Inflammatory macrophage treated with lipopolysaccharide for 4 hours (primary cell): ENCODE measurements at places on chromosomes 16 and 17.

DNA sequence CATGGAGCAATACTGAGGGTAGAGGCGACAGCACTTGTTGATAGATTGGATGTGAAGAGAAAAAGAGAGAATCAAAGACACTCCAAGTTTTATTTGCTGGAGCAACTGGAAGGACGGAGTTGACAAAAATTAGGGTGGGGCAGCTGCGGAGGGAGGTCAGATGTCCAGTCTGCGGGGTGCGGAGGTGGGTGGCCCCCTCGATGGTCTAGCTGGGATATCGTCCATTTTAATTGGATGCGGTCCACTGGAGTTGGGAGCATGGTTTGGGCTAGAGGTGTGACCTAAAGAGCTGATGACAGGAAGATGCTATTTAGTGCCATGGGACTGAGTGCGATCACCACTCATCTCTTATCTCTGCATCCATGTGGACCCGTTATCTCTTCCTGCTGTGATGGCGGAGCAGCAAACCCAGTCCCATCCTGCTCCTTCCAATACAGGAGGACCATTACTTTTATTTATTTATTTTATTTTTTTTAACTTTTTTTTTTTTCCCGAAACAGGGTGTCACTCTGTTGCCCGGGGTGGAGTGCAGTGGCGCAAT is 48.3 kb upstream of the CBX4 start:
- no peak for DNase-seq

DNA sequence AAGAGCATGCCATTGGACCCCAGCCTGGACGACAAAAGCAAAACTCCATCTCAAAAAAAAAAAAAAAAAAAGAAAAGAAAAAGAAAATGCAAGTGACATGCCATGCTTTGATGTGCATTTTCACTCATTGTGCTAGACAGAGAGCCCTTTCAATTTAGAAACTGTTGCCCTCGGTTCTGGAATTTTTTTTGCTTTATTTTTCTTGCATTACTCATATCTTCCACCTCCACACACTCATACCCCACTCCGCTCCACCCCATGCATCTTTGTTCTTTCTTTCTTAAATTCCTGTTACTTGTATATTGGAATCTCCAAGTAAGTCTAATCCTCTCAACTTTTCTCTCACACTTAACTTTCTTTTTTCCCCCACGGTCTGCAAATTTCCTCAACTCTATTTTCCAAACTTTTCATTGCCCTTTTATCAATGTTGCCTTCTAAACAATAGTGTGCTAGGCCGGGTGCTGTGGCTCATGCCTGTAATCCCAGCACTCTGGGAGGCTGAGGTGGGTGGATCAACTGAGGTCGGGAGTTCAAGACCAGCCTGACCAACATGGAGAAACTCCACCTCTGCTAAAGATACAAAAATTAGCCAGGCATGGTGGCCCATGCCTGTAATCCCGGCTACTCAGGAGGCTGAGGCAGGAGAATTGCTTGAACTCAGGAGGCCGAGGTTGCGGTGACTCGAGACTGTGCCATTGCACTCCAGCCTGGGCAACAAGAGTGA is 16.8 kb upstream of the SUZ12 start:
- no peak for DNase-seq

DNA sequence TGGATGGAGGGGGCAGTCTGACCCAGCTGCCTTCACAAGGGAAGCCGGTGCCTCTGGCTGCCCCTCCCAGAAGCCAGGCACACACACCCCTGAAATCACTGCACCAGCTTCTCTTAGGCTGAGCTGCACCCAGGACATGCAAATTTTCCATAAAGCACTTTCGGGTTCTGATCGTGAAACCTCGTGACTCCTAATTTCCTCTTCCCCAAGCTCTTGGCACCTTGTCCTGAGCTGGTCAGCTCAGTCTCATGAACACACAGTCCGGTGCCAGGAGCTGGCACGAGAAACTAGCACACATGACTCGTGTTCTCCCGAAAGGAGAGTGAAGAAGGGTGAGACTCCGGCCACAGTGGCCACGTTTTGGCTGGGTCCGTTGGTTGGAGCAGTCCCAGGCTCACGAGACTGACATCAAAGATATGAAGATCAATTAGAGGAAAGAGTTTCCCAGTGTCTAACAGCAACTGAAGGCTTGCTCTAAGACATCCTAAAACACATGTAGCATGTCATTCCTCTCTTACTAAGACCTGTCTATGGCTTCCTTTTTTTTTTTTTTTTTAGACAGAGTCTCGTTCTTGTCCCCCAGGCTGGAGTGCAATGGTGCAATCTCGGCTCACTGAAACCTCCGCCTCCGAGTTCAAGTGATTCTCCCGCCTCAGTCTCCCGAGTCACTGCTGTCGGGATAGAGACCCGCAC is 9.2 kb upstream of the ABR start:
- DNase-seq, result peak; percentile 92

DNA sequence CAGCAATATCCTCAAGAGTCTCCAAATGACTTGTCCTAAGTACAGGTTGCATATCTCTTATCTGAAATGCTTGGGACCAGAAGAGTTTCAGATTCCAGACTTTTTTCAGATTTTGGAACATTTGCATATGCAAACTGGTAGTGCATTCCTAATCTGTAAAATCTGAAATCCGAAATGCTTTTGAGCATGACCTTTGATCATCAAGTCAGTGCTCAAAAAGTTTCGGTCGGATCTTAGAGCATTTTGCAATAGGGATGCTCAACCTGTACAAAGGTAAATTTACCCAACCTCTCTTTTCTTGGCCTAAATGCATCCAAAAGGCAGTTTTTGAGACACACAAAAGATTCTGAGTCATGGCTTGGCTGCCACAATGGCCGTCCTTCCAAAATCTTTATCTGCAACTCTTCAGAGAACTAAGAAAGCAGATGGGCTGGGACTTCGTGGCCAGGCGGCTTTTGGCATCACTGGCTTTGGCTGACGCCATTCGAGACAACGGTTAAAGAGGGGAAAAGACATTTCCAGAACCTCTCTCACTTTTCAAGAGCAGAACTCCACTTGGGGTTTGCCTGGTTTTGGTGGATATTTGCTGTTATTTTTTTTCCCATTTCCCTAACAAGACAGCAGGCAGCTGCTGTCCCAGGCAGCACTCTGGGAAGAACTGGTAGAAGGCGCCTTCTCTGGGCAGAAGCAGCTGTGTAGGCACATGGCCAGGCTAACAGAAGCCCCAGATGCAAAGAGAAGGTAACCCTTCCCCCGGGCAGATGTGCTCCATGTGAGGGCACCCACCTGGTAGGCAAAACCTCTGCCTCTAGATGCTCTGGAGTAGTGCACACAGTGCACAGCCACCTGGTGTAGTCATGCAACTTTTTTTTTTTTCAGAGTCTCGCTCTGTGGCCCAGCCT is 8.9 kb downstream of the CPPED1 start:
- no peak for DNase-seq

DNA sequence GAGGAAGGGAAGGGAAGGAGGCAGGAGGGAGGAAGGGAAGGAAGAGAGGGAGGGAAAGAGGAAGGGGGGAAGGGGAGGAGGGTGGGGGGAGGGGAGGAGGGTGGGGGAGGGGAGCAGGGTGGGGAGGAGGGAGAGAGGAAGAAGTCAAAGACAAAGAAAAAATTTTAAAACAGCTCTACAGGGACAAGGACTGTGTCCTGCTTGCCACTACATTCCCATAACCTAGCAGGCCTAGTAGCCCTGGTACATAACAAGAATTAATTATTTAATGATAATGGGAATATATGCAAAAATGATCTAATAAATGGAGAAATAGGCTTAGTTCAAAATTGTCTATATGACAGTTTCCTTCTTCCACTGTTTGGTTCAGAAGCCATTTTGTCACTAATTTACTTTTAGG is 47.6 kb upstream of the NOG start:
- DNase-seq, result no peak

DNA sequence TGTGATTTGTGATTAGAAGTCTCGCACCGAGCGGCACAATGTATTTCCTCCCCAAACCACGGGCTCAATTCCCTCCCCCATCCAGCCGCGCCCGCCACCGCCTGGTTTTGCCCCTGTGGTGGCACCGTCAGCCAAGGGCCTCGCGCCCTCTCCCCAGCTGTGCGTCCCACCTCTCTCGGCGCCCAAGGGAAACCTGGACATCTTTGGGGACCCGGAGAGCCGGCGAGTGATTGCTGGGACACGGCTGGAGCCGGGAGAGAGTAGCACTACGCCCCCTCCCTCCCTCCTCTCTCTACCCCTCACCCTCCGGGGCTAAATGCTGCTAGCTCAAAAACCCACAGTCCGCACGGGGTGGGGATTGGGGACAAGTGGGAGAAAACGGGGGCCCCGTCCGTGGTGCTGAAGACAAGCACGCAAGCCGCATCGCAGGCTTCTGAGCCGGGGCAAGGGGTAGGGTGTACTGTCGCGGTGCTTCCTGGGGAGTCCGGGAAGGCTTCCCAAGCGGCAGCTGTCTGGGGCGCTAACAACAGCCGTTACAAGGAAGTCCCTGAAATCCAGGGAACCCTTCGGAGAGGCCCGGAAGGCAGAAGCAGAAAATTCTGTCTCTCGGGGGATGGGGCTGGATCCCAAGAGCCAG is 1.4 kb downstream of the CBLN1 start:
- DNase-seq, result no peak

DNA sequence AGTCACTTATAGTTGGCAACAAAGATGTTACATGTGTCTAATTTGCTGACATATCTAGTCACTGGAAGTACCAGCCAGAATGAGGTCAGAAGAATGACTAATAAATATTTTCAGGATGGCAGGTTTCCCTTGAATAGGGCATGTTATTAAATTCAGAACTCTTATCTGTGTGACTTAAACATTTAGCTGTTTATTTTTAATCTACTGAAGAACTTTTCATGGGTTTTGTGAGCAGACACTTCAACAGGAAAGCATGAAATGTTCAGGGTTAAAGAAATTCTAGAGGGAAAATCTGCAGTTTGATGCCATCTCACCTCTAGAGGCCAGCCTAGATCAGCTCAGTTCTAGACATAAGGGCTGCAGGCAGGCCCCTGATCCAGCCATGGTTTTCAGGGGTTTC is 13.2 kb downstream of the JPT2 start:
- DNase-seq, result no peak

DNA sequence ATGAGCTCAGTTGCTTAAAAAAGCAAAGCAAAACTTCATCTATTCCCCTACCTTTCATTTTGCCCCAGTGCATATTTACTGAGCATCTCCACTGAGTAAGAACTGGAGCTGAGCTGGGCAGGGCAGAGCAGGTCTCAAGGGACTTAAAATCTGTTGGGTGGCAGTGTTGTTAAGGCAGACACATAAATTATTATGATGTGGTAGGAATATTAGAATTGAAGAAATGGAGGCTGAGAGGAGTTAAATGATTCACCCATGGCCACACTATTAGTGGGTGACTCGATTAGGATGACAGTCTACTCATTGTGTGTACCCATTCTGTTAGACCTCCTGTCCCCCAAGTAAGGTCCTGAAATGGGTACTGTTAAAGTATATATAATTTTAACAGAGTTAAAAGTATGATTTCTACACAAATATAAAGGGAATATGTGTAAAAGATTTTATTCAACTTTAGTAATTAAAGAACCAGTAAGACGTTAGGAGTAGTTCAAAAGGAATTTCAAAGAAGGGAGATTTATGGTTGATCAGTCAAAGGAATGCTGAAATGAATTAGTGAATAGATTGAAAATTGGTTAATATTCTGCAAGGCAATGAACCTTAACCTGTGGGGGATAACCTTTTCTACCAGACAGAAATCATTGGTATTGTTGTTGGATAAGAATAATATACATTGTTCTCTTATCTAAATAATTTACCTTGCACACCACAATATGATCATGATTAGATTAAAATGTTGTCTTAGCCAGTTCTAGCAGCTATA is 17.5 kb downstream of the ITGB3 start:
- DNase-seq, result no peak

DNA sequence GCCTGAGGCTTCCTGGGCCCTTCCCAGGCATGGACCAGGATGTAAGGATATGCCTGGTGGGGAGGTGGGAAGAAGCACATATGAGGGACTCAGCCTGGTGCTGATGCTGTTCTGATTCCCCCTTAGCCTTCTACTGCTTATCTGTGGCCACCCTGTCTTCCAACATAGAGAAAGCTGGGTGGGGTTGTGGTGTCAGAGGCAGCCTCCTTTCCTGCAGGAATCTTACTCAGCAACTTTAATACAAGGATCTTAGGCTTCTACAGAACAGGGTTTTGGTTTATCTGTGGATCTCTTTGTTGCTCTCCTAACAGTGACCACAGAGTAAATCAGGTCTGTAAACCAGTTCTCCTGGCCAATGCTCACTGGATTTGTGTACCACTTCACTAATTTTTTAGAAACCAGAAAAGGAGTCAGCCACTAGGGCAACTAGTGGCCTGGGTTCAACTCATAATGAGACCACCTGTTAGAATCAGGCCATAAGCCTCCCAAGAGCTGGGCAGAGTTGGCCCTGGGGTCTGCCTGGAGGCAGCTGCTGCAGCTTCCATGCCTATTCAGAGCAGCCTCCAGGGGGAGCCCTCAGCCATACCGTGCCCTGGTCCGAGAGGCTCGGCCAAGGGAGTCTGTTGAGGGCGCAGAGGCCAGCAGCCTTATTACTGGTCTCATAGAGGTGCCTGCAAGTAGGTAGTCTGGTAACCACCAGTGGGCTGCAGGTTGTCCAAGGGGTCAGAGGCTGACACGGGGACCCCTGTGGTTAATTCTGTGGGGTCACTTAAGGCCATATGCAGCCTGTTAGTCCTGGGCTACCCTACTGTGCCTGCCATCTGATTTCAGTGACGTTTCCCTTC is 7.1 kb downstream of the HAS3 start:
- peak; percentile 48 for DNase-seq

- no peak for DNase-seq
These were observed at the start of gene USH1G for GRCh38 chr17:74922694-74923537. Gene USH1G, minus strand, starts transcription at chr17:74923255. Its CDS starts 182 bp downstream, at chr17:74923073.

DNA sequence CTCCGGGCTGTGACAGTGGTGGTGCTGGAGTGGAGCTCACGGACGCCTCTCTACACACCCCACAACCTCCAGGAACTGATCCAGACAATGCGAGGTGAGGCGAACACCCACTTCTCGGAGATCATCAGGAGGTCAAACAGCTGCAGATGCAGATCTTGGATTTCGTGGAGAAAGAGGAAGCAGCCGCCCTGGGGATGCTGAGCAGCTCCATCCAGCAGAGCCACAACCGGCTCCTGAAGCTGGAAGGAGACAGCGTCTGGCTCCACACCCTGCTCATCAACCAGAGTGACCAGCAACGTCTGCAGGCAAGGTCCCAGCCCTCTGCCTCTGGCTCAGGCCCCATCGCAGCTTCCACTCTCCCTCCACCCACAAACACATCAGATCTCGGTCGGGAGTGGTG is 13.2 kb upstream of the SLC16A5 start:
- DNase-seq, result no peak

- DNase-seq, result no peak
These were observed 8.6 kb downstream of the CES4A start for GRCh38 chr16:66996983-66997358.

DNA sequence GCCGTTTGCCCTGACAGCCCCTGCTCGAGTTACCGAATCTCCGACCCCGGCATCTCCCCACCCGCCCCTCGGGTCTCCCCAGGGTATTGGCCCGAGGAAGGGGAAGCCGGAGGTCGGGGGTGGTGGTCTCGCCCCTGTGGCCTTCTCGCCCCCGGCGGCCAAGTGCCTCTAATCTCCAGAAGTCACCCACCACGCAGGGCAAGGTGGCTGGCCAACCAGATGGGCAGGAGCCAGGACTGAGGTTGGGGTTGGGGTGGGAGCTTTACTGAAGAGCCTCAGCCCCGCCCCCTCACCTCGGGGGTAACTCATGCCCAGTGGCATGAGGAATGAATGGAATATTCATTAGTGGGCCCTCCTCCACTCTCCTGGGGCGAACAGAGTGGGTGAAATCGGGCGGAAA is 637 bp downstream of the DHRS11 start:
- DNase-seq, result no peak
